ENCODE measurements at places on chromosomes 5 and 9. TPM values are rescaled to one million over a fixed set of nuclear protein-coding genes. Genes with fewer than 3 reads are reported as not detected.
A peak's percentile ranks its signal among the peaks of the same experiment; 100 is the strongest.

The OBP2B gene
- not detected for total RNA-seq

The MYMK gene
- not detected for total RNA-seq

The ANKRD20A1 gene
- total RNA-seq = 1.9 TPM

The CFAP157 gene
- 0.20 TPM for total RNA-seq

The SEMA6A gene
- 0.23 TPM for total RNA-seq

The ZNF883 gene
- not detected for total RNA-seq

The N4BP3 gene
- total RNA-seq = 1.8 TPM

The FBP1 gene
- 0.39 TPM for total RNA-seq

- no peak overlapping the region for H3K27ac ChIP-seq
- H3K27me3 ChIP-seq = peaks cover 4% of the 10 kb centered on the region
- H3K4me1 ChIP-seq = no peaks in the 10 kb centered on the region
- no peak overlapping the region for H3K4me3 ChIP-seq
Measured at GRCh38 chr5:167578977-167579692, 712.3 kb upstream of the WWC1 start.

DNA sequence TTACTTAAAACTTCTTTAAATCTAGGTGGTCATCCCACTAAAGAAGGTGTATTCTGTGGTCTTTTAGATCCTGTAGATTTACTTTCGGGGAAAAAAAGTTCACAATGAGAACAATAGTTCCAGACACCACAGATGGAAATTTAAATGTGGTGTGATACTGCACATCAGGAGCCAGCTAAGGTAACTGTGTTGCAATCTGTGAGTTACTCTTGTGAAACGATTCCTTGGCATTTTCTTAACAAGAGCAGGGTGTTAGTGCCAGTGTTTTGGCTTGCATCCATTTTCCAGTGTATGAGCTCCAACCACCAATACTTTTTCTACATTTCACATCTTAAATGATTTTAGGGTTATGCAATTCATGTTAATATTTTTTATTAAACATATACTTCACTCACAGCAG lies 674.5 kb downstream of the CETN3 start:
- no peak overlapping the region for H3K27ac ChIP-seq
- no peaks in the 10 kb centered on the region for H3K4me1 ChIP-seq
- no peaks in the 10 kb centered on the region for H3K27me3 ChIP-seq
- DNase-seq = no peak

DNA sequence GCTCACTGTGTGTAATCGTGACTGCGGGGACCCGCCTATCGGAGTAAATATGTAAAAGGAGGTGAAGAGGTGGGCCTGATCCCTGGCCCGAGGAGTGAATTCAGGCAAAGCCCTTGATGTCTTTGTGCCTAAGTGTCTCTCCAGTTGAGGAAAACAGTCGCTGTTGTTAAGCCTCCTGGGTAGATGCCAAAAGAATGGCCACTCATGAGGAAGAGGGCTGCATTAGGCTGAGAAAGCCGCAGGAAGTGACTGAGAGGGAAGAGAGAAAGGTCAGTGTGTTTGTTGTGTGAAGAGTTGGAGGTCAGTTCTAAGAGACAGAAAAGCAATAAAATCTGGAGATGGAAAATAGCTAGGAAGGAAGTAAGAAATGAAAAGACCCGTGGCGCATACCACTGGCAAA lies 35.8 kb upstream of the PIP5K1B start:
- peaks cover 26% of the 10 kb centered on the region for H3K4me1 ChIP-seq
- no peak overlapping the region for H3K4me3 ChIP-seq
- no peak overlapping the region for H3K27ac ChIP-seq
- H3K36me3 ChIP-seq = no peaks in the 10 kb centered on the region
- peaks cover 2% of the 10 kb centered on the region for H3K27me3 ChIP-seq

DNA sequence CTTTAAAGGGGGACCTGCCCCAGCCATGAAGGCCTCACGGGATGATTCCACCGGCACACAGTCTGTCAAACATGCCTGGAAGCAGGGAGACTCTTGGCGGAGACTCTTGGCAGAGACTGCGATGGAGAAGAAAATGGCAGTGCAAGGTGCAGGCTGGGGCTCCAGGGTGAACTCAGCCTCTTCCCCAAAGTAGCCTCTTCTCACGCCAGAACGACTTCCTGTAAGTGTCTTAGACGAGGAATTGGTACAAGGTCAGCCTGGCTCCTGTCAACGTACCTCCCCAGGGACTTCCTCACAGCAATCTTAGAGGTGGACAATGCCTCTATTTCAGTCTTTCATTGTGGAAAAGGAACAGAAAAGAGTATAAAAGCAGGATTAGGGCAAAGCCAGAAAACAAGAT lies 109.3 kb downstream of the UGCG start:
- peaks cover 24% of the 10 kb centered on the region for H3K4me1 ChIP-seq
- H3K27me3 ChIP-seq = peaks cover 40% of the 10 kb centered on the region
- no peaks in the 10 kb centered on the region for H3K36me3 ChIP-seq
- no peak overlapping the region for H3K4me3 ChIP-seq

DNA sequence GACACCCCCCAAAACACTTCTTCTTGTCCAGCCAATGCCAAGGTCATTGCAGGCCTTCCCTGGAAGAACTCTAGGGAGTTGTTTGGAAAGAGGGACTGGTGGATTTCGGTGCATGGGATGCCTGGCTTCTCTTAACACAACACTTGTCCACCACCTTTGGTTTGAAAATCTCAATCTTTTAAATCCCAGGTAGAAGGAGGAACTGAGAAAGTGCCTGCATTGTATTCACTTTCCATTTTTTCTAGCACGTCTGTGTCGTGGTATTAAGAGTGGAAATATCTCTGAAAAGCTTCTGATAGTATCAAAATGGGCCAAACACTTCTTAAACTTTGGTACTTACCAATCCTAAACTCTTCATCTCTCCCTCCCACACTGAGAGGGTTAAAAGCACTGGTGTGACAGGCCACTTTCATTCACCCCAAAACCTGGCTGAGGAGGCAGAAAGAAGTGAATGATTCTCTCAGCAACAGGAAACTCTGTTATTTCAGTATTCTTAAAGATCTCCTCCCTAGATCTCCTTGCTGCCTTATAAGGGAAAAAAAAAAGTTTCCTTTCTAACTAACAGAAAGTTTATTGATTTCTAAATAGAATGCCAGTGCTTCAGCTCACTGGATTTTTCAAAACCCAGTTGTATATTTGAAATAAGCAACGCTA lies 3.9 kb upstream of the NFIB start:
- no peak overlapping the region for H3K4me3 ChIP-seq
- peaks cover 59% of the 10 kb centered on the region for H3K27me3 ChIP-seq
- no peak for DNase-seq
- H3K27ac ChIP-seq = no peak overlapping the region

- no peaks in the 10 kb centered on the region for H3K27me3 ChIP-seq
- H3K27ac ChIP-seq = peak overlapping the region; percentile 70
- peaks cover 36% of the 10 kb centered on the region for H3K4me1 ChIP-seq
- H3K4me3 ChIP-seq = no peak overlapping the region
- DNase-seq = peak; percentile 55
- H3K36me3 ChIP-seq = no peaks in the 10 kb centered on the region
Measured at GRCh38 chr9:33225319-33226147, 14.4 kb upstream of the SPINK4 start.

GRCh38 chr5:50744776-50745175 lies 78.3 kb downstream of the PARP8 start:
- H3K4me3 ChIP-seq = peak overlapping the region; percentile 79
- H3K36me3 ChIP-seq = peaks cover 23% of the 10 kb centered on the region
- no peaks in the 10 kb centered on the region for H3K27me3 ChIP-seq
- no peak for DNase-seq
- peak overlapping the region; percentile 77 for H3K27ac ChIP-seq

DNA sequence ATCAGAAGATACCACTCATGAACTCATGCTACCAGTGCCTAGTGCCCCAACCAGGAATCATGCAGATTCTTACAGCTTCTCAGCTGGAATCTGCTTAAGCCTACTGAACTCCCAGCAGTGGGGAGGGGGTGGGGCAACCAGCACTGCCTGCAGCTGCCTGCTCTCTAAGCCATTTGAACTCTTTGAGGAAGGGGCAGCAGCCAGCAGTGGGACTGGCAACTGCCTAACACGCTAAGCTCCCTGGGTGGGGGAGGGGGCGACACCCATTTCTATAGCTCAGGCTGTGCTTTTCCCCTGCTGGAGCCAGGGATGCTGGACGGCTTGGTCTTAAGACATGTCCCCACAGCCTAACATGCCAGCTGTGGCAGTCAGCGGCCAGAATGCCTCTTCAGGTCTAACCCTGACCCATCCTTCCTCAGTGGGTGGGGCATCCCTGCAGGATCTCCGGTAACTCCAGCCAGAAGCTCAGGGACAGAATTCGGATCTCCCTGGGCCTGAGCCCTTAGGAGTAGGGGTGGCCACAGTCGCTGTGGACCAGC lies 889.7 kb downstream of the CDH9 start:
- no peaks in the 10 kb centered on the region for H3K27me3 ChIP-seq
- H3K4me1 ChIP-seq = no peaks in the 10 kb centered on the region
- no peaks in the 10 kb centered on the region for H3K36me3 ChIP-seq

- no peaks in the 10 kb centered on the region for H3K27me3 ChIP-seq
- H3K27ac ChIP-seq = peak overlapping the region; percentile 98
- peak overlapping the region; percentile 99 for H3K4me3 ChIP-seq
- H3K4me1 ChIP-seq = peaks cover 78% of the 10 kb centered on the region
Measured at GRCh38 chr9:5629312-5630080, 589 bp downstream of the RIC1 start.

- no peaks in the 10 kb centered on the region for H3K27me3 ChIP-seq
- H3K36me3 ChIP-seq = no peaks in the 10 kb centered on the region
- no peak for DNase-seq
- H3K4me3 ChIP-seq = no peak overlapping the region
Measured at GRCh38 chr9:21684831-21685362, 117.5 kb upstream of the MTAP start.

- no peak overlapping the region for H3K4me3 ChIP-seq
- peaks cover 5% of the 10 kb centered on the region for H3K36me3 ChIP-seq
- no peak for DNase-seq
Measured at GRCh38 chr5:142829801-142830220, 59.6 kb downstream of the ARHGAP26 start.

DNA sequence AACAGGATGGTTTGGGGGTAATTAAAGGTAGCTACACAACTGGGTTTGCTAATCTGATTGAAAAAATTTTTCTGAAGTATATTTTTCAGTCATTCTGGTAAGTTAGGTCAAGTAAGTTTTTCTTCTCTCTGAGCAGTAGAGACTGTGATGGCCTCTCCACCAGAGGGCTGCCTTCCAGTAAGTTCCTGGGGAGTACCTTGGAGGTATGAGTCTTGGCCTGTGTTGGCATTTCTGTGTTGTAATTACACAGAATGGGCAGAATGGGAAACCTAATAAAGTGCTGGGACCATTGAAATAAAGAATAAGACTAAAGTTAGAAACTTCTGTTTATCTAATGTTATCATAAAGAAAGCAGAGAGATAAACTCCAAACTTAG lies 430.8 kb downstream of the ARHGEF28 start:
- peaks cover 10% of the 10 kb centered on the region for H3K27me3 ChIP-seq
- no peaks in the 10 kb centered on the region for H3K4me1 ChIP-seq
- H3K4me3 ChIP-seq = no peak overlapping the region
- no peak for DNase-seq
- H3K36me3 ChIP-seq = no peaks in the 10 kb centered on the region
- no peak overlapping the region for H3K27ac ChIP-seq

DNA sequence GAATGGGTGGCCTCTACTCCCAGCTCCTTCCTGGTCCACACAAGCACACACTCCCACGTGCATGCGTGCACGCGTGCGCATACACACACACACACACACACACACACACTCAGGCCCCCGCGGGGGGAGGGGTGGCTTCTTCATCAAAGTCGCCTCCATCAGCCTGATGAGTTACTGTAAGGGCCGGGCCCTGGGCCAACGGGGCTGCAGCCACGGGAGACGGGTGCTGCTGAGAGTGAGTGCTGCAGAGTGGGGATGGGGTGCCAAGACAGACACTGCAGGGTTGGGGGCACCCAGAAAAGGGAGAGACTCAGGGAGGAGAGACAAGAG lies 18.1 kb downstream of the CNTFR start:
- H3K4me3 ChIP-seq = no peak overlapping the region
- no peak for DNase-seq
- no peak overlapping the region for H3K27ac ChIP-seq
- H3K4me1 ChIP-seq = no peaks in the 10 kb centered on the region
- H3K36me3 ChIP-seq = no peaks in the 10 kb centered on the region
- peaks cover 28% of the 10 kb centered on the region for H3K27me3 ChIP-seq

GRCh38 chr9:18077941-18078678 lies 395.8 kb upstream of the ADAMTSL1 start:
- H3K4me3 ChIP-seq = no peak overlapping the region
- H3K36me3 ChIP-seq = no peaks in the 10 kb centered on the region
- H3K27ac ChIP-seq = no peak overlapping the region
- no peak for DNase-seq
- no peaks in the 10 kb centered on the region for H3K4me1 ChIP-seq

DNA sequence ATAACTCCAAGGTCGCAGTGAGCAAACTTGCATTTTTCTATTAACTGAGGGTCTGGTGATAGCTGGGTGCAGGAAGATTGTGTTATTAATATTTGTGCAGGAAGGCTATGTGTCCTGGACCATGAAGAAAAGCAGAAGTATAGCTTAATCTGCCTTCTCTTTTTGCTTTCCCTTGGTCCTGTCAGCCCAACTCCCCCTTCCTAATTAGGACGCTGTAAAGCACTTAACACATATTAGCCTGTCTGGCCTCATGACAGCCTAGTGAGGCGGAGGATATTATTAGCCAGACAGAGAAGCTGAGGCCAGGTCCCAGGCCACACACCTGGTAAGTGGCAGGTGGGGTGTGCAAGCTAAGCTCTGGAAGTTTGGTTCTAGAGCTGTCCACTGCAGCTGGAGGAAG lies 29.5 kb downstream of the SLC46A2 start:
- no peak for DNase-seq
- H3K4me3 ChIP-seq = no peak overlapping the region
- no peak overlapping the region for H3K27ac ChIP-seq
- H3K27me3 ChIP-seq = peaks cover 7% of the 10 kb centered on the region

DNA sequence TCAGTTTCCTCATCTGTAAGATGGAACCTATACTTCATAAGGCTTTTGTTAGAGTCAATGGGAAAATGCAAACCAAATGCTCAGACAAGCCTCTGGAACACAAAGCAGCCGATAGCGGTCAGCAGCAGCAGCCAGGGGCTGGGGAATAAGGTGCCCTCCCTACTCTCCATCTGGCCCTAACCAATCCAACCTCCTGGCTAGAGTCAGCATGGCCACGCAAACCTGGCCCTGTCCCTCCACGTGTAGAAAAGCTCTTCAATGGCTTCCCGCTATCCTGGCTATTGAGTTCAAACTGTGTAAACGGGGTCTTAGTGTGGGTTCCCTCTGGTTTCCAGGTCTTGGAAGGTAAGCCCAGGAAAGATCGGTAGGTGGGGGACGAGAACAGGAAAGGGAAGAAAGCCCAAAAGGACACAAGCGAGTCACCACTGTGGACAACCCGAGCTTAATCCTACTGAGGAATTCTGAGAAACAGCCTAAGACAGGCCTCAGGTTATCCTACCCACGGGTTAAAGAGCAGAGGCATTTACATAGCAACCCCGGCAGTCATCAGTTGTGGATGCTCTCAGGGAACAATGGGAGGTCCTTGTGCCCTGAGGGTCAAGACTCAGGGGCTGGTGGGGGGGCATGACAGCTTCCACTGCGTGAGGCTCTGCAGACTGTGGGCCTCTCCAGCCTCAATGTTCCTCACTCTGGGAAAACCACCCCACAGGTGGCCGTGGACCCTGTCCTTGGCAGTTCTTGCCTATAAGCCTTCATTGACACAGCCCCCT lies 30.9 kb downstream of the FABP6 start:
- no peaks in the 10 kb centered on the region for H3K4me1 ChIP-seq
- no peak for DNase-seq
- H3K36me3 ChIP-seq = no peaks in the 10 kb centered on the region
- H3K27me3 ChIP-seq = peaks cover 11% of the 10 kb centered on the region
- H3K27ac ChIP-seq = no peak overlapping the region

GRCh38 chr9:110131499-110131898 lies 76.5 kb downstream of the C9orf152 start:
- peaks cover 16% of the 10 kb centered on the region for H3K36me3 ChIP-seq
- DNase-seq = no peak
- no peak overlapping the region for H3K27ac ChIP-seq
- no peak overlapping the region for H3K4me3 ChIP-seq

All from activated T-helper 1 cell treated with anti-CD3 and anti-CD28 coated beads, Interleukin-12 subunit alpha, Interleukin-12 subunit beta, Interleukin-2, Interleukin-4 antibody, amounts not matched to agents 30 ng/mL and 10 ng/mL and 1 ng/mL, durations not matched to agents 14 hours and 24 hours and 36 hours (primary cell).